ENCODE measurements at places on chromosomes 3 and 15.

GRCh38 chr3:132641837-132642538 lies 17.6 kb downstream of the ACAD11 start:
- DNase-seq, result no peak

DNA sequence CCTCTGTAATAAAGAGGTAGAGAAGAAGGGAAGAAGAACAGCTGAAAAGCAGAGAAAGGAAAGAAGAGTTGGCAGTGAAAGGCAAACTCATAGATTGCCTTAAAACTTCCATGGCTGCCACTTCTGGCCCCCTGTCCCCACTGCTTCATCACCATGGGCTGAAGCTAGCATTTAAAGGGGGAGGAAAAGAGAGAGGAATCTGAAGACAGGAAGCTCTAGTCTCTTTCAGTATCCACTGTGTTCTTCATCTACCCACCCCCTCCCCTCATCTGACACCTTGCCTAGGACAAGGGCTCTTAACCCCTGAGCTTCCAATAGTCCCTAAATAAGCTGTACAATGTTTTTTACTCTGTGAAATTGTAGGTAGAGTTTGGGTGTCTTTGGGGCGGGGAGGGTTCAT lies 60.6 kb downstream of the ALCAM start:
- DNase-seq, result no peak

DNA sequence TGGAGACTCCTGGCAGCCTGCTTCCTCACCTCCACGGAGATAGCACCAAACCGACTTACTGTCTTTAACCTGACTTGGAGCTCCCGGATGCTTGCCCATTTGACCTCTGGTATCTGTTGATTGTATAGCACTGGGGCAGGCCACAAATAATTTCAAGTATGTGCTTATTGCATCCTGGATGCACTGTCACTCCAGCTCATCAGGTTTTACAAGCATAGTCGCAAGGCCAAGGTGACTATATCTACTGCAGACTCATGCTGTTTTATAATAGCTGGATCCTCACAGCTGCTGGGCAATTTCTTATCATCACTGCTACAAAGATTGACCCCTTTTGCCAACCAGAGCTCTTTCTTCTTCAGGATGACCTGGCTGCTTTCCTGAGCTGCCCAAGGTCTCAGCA lies 45.6 kb downstream of the PEX5L start:
- no peak for DNase-seq

GRCh38 chr3:94071713-94072284 lies 8.9 kb downstream of the NSUN3 start:
- DNase-seq, result no peak
